ENCODE measurements at places on chromosomes 7 and 10. TPM values are rescaled to one million over a fixed set of nuclear protein-coding genes. Genes with fewer than 3 reads are reported as not detected.

The SPDYE9 gene
- not detected for total RNA-seq

The CH25H gene
- 0.68 TPM for total RNA-seq

The SLC39A12 gene
- total RNA-seq = not detected

DNA sequence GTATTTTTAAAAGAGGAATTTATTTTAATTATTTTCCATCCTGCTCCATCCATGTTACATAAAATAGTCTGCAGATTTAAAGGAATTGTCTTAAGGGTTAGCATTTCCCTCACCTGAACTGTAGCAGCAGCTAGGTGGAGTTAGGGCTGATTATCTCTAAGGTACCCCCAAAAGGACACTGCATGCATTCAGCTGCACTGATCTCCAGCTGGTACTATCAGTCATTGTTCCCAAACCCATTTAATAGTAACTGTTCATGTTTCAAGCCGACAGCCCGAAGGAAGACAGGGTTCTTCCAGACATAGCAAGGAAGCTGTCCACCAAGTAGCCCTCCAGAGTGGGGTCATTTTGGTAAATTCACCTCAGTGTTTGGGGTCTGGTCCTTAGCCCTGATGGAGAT lies 48.7 kb downstream of the FAM171A1 start:
- no peak overlapping the region for H3K27ac ChIP-seq
- no peak for DNase-seq
- H3K4me1 ChIP-seq = peaks cover 12% of the 10 kb centered on the region
- no peaks in the 10 kb centered on the region for H3K36me3 ChIP-seq
- no peak overlapping the region for H3K4me3 ChIP-seq

- H3K27ac ChIP-seq = no peak overlapping the region
- H3K4me3 ChIP-seq = no peak overlapping the region
- no peaks in the 10 kb centered on the region for H3K4me1 ChIP-seq
- no peak for DNase-seq
- H3K36me3 ChIP-seq = peaks cover 3% of the 10 kb centered on the region
Observed at GRCh38 chr10:34454590-34455261, 360.4 kb downstream of the PARD3 start.

- no peak for DNase-seq
- no peak overlapping the region for H3K4me3 ChIP-seq
Observed at GRCh38 chr7:117157241-117158209, 165.3 kb downstream of the WNT2 start.

DNA sequence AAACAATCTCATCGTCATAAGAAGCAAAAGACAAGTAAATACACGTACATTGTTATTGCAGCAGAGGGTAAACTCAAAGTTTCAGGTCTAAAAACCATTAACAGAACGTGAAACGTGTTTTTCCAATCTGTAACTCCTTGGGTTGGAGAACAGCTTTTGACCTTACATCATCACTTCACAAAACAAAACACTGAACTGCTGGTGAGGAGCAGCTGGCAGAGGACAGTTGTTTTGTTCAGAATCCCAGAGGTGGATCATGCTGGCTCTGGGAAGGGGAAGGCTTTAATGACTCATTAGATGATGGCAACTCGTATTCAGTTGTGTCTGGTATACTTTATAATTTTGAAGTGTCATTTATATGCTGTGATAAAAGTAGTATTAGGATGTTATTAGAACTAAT lies 923.0 kb upstream of the CELF2 start:
- H3K27me3 ChIP-seq = no peaks in the 10 kb centered on the region
- no peak overlapping the region for H3K4me3 ChIP-seq
- H3K27ac ChIP-seq = no peak overlapping the region
- H3K36me3 ChIP-seq = no peaks in the 10 kb centered on the region
- DNase-seq = no peak
- H3K4me1 ChIP-seq = no peaks in the 10 kb centered on the region

GRCh38 chr7:84845971-84846370 lies 340.9 kb downstream of the SEMA3D start:
- no peak overlapping the region for H3K27ac ChIP-seq
- H3K4me3 ChIP-seq = no peak overlapping the region
- H3K4me1 ChIP-seq = no peaks in the 10 kb centered on the region
- H3K36me3 ChIP-seq = no peaks in the 10 kb centered on the region
- H3K27me3 ChIP-seq = no peaks in the 10 kb centered on the region

GRCh38 chr10:113704637-113705343 lies 25.1 kb downstream of the CASP7 start:
- H3K27ac ChIP-seq = no peak overlapping the region
- DNase-seq = no peak
- peaks cover 12% of the 10 kb centered on the region for H3K36me3 ChIP-seq
- no peak overlapping the region for H3K4me3 ChIP-seq

- no peak overlapping the region for H3K27ac ChIP-seq
- no peaks in the 10 kb centered on the region for H3K4me1 ChIP-seq
- no peaks in the 10 kb centered on the region for H3K27me3 ChIP-seq
- no peak for DNase-seq
- H3K36me3 ChIP-seq = no peaks in the 10 kb centered on the region
- no peak overlapping the region for H3K4me3 ChIP-seq
Observed at GRCh38 chr7:94335586-94335985, 59.1 kb upstream of the COL1A2 start.
